AG09319 (cell line): ENCODE measurements at places on chromosomes 7 and 10.

GRCh38 chr7:47937065-47937687 is 11.1 kb downstream of the PKD1L1 start:
- DNase-seq, result no peak

DNA sequence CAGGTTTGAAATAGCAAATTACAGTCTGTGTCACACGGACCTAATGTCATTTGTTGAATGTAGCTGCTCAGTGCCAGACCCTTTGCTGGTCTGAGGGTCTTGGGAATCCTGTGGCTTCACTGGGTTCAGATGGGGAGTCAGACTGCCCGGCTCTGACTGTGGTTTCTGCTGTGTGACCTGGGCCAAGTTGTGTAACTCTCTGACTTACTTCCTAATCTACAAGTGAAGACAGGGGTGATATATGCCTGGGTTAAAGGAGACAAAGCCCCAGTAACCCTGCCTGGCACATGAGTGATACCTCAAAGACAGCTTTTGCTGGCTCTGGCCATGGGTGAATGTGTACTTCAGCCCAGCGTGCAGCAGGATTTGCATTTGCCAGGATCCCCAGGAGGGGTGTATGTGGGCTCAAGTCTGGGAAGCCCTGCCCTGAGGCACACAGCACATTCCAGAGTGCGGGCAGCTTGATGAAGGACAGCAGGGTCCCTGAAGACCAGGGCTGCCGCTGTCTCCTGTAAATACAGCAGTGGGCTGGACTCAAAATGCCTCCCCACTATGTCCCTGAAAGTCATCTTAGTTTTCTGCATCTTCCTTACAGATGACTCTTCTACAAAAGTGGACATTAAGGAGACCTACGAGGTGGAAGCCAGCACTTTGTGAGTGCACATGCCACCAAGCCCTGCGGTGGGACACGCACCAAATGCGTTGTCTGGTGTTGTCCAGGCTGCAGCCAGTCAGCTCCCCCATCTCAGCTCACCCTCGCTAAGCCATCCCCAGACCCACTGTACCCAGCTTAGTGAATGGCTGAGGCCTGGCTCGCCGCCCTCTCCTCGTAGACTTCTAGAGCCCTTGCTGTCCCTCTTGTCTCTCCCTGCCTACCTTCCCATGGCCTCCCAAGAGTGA is 16.4 kb downstream of the NACAD start:
- DNase-seq, result no peak

GRCh38 chr10:32065856-32066255 is 9.6 kb upstream of the KIF5B start:
- no peak for DNase-seq

DNA sequence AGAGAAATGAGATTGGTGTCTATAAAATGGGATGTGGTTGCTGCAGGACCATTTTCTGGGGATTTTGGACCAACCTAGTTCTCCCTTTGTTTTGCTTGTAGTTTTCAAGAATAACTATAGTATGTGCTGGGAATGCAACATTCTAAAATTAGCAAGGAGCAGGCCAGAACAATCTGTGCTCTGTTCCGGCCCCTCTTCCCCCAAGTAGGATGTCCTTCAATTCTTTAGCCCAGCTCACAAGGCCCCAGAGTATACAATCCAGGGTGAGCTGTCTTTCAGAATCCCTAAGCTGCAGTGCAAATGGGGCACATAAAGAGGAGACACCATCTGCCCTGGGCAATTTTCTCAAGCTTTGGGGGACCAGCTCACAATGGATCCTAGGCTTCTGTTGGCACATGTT is 809.1 kb downstream of the TNS3 start:
- no peak for DNase-seq

DNA sequence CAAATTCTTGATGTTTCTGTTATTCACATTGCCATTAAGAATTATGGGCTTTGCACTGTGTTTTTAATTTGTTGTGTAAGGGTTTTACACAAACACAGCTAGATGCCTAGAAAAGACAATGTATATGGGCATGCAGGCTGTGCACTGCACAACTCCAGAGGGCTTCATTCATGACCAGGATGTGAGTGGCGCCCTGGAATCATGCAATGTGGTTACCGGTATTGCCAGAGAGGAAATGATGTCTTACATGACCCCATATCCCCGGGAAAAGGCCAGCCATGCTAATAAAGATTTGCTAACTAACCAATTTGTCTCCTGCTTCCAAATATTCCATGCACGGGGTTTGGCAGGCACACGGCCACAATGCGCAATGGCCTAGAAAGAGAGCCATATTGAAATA is 16.9 kb downstream of the KCNMA1 start:
- DNase-seq, result no peak

- DNase-seq, result no peak
Observed at GRCh38 chr7:33887266-33887975, 17.9 kb upstream of the BMPER start.

- no peak for DNase-seq
Observed at GRCh38 chr7:130554481-130554880, 62.6 kb downstream of the MEST start.

GRCh38 chr7:8380130-8380529 is 53.3 kb upstream of the NXPH1 start:
- DNase-seq, result no peak

DNA sequence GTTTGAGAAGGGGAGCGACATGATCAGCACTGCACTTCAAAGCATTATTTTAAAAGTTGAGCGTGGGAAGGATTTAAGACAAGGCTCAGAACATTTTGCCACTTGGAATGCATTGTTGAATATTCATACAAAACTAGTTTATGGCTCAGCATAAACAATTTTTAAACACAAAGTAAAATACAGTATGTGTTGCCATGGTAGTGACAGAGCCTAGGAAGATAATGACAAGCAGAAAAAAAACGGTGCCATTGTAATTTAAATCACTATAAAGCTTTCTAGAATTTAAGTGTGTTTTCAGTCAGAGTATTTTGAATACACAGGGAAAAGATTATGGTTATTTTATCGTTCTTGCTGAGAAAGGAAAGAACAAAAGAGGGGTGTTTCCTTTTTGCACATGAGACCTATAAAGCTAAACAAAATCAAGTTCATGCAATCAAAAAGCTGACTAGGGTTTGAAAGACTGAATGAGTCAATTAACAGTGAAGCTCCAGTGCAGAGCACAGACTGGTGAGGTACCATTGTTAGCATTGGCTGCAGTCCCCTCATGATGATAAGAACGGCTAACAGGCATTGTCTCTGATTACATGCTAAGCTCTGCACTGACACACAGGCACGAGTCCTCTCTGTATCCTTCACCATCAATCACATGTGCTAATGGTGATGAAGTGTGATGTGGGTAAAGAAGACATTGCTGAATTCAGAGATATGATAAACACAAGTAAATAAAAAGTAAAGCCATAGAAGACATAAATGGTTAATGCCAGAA is 181.9 kb upstream of the VSTM2A start:
- no peak for DNase-seq

DNA sequence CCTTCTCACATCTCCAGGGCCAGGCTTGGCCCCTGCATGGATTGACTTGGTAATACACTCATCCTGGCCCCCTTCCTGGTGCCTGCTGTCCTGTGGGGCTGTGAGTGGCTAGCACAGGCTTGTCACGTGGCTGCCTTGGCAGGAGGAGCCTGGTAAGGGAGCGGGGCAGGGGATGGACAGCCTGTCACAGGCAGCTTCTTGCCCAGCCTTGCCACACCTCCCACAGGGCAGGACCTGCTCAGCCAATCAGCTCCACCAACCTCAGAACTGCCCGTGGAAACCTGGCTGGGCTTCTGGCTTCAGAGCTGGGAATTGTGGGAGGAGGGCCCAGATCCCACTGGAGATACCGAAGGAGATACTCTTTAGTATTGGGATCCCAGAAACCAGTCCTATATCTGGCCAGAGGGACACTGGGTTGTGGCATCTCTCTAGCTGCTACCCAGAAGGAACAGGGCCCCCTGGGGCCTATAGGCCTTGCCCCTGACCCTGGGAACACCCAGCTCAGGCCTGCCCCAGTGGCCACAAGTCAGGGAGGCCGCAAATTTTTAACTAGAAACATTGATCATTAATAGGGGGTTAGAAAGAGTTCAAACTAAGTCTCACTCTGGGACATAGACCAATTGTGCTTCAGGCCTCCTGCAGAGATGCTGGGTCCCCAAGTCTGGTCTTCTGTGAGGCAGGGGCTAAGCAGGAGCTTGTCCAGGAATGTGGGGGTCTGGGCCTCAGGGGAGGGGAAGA is at the start of gene HOGA1:
HOGA1 (plus strand) TSS at position 330 of the 738 bp plus-strand sequence; CDS start at position 645, 315 bp downstream.
- no peak for DNase-seq

- DNase-seq, result peak; percentile 19
Observed at GRCh38 chr7:17239683-17240521, 58.5 kb upstream of the AHR start.

DNA sequence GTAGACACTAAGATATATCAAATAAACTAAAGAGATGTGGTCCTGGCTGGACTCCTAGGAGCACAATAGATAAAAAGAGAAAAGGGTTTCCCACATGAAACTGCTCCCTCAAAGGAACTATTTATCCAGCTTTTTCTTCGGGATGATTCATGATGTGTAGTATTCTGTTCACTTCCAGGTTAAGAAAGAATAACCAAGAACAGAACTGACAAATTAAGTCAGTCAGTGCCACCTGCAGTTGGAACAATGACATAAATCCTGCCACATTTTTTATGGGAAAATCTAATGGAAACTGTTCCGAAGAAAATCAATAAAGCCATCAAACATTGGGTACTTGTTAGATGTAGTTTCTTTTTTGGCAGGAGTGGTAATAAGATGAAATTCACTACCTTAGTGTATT is 87.1 kb downstream of the POLR1F start:
- no peak for DNase-seq

DNA sequence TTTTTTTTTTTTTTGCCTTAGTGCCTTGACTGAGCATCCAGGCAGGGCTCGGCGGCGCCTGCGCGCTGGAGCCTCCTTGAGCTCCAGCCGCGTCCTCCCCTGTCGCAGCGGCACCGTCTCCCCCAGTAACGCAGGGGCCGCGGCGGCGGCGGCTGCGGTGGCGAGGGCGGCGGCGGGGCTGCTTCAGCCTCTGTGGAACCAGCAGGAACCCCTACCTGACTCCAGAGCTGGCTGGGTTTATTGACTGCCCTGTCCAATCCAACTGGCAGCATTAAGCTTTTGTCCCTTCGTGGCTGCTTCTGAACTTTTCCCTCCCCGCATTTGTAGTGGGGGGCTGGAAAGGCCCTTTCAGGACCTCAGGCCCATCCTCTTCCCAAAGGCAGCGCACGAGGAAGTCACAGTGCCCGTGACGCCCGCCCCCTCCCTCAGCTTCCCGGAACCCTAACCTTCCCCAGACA is at the start of gene GPR85:
GPR85 (minus strand) TSS at position 397 of the 458 bp plus-strand sequence. CDS start 2,106 bp downstream, outside the sequence.
- peak; percentile 30 for DNase-seq

- DNase-seq, result no peak
Observed at GRCh38 chr10:22805304-22805703, 90.9 kb upstream of the PIP4K2A start.

GRCh38 chr7:51706851-51707250 is 390.2 kb upstream of the COBL start:
- no peak for DNase-seq

DNA sequence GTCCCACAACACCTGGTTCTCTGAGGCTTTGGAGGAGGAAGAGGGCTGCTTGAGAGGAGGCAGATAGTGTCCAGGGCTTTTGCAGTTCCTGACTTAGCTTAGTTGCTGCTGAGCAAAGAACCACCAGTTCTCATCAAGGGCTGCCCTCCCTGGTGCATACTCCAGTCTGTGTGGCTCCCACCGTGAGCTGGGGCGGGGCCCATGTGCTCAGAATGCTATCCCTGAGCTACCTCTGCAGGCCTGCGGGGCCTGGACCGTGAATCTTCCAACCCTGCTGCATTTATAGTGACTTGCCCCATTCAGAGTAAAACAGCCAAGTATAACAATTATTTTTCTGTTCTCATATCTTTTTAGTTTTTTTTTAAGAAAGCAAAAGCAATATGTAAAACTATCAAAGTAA is 49.2 kb downstream of the TACR2 start:
- no peak for DNase-seq

DNA sequence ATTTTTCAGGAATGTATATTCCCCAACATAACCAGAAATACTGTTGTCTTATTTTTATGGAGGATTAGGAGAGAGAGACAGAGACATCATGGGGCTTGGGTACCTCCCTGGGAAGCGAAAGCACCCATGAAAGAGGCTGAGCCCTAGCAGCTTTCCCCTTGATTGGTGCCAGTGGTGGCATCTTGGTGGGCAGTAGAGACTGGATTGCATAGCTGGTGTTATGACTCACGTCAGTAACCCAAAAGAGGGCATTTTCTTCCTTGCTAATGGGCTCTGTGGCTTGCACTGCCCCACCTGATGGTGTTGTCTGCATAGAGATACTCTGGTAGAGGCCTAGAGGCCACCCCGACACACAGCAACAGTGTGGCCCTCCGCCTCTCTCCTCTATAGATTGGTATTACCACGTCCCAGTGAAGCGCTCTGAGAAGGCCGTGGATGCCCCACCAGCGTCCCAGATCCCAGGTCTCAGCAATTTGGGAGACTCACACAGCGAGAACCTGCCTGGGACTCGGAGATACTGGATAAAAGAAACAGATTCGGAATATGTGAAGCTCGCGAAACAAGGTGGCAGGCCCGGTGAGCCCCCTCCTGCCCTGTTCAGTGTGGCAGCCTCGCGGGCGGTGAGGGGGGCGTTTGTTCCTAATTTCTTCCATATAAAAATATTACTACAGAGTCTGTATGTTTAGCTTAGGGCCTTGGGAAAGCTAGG is 5.8 kb downstream of the C7orf57 start:
- DNase-seq, result no peak

DNA sequence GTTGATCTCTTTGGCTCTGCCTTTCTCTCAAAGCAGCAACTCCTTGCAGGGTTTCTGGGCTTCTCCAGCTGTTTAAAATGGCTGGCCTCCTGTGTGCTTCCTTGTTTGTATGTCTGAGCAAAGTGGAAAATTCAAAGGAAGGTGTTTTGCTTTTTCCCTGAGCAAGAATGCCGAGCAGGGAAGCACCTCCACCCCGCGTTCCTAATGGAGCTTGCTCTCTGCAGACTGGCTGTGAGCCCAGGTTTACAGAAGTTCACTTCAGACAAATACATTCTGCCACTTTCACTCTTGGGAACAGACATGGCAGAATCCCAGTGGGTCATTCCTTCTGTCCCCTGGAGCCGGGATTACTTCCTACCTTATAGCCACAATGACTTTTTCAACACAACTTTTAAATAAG is 181.8 kb upstream of the AGK start:
- DNase-seq, result no peak

GRCh38 chr7:35716038-35716803 is 21.3 kb upstream of the HERPUD2 start:
- no peak for DNase-seq

- peak; percentile 16 for DNase-seq
Observed at GRCh38 chr7:116122972-116123595, 87.3 kb upstream of the TES start.

DNA sequence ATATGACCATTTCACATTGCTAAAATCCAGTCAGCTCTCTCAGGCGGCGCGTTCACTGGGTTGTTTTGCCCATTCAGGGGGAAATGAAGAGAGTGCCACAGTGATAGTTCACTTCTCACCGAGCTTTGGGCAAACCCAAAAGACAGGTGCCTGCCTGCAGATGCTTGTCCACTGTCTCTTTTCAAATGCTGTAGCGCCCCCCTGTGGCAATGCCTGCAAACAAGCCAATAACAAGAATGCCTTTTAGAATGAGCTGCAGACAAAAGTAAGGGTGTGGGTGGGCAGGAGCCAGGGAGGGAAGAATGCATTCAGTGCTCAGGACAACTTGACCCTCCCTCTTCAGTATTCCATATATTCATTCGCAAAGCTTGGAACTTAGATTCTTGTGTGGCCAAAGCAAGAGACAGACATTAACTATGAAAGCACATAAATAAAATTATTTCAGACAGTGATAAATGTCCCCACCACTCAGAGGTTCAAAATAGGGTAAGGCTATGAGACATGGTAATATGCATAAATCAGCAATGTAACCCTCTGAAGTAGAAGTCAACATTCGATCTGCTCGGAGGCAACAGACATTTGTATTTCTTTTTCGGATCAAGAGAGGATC is 86.9 kb downstream of the JAZF1 start:
- DNase-seq, result no peak

- no peak for DNase-seq
Observed at GRCh38 chr7:13952921-13953320, 36.5 kb downstream of the ETV1 start.
